ENCODE measurements at places on chromosomes 3 and 15. TPM values are rescaled to one million over a fixed set of nuclear protein-coding genes. Genes with fewer than 3 reads are reported as not detected.
A peak's percentile ranks its signal among the peaks of the same experiment; 100 is the strongest.

RPS27L gene
- total RNA-seq: 45.6 TPM

NOX5 gene
- total RNA-seq: not detected

ITIH1 gene
- not detected for total RNA-seq

GP5 gene
- total RNA-seq: 0.21 TPM

NANOGP8 gene
- total RNA-seq: not detected

GOLGA6A gene
- not detected for total RNA-seq

SLC24A5 gene
- not detected for total RNA-seq

ACP3 gene
- 8.3 TPM for total RNA-seq

CCRL2 gene
- total RNA-seq: 3.7 TPM

PARP15 gene
- 1.1 TPM for total RNA-seq

ADAMTS17 gene
- 12.4 TPM for total RNA-seq

DNA sequence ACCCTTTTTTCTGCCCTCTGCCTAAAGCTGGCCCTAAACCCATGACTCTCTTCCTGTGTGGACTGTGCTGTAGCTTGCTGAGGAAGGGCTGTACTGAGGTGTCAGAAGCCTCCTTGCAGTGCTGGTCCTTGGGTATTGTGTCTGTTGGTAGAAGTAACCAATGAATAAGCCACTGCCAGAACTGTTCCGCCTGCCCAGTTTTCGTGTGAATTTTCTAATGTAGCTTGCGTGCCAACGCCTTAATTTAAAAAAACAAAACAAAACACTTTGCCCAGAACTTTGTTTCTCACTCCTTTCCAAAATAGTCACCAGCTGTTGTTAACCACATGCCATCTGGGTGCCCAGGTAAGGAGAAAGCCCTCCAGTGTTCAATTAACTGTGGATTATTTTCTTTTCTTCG is 101.9 kb downstream of the KLHL25 start:
- DNase-seq: no peak

- DNase-seq: no peak
Observed at GRCh38 chr3:167469381-167469780, 4.5 kb downstream of the SERPINI2 start.

- DNase-seq: no peak
Observed at GRCh38 chr3:94252316-94252715, 189.5 kb downstream of the NSUN3 start.

- peak; percentile 36 for DNase-seq
Observed at GRCh38 chr3:22372292-22373062, 621.5 kb upstream of the ZNF385D start.

DNA sequence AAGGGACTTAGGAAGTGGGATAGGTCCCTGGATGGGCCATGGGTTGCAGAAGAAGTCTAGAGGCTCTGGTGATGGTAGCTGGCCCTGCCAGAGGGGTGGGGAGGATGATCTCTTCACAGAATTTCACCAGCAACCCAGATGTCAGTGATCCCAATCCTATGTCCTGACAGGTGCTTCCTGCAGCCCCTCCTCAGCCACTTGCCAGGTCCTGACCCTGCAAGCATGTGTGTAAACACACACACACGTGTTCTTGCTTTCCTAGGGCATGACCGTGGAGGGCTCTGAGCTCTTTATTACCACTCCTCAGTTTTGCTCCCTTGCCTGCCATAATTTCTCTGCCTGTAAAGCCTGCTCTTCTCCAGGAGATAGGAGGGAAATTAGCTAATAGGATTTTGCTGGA is 12.5 kb downstream of the TEX264 start:
- DNase-seq: no peak

GRCh38 chr3:62028236-62028635 is 345.1 kb downstream of the FEZF2 start:
- DNase-seq: no peak

DNA sequence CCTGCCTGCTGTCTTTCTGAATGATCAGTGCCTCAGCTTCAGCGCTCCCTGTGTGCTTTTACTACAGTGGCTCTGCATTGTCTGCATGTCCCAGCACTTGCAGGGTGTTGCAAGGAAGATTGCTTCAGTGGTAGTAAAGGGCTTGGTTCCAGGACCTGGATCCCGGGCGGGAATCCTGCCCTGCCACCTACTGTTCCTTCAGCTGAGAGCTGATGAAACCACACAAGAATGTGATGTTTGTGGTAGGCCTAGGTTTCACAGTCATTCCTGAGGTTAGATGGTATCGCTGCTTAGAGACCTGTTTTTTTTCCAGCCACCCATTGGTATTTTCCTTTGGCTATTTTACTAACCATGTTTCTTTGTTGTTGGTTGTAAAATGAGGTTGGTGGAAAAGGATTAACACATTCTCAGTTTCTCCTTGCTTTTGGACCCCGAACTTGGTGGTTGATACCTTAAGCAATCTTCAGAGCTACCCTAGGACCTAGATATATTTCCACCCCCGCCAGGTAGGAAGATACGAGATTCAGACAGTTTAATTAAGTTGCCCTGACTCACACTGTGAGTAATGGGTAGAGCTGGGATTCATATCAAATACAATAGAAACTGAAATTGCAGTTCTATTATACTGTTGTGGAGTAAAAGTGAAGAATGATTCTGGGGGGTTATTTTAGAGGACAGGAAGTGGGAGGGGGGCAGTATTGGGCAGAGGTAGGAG is 11.4 kb downstream of the GPR87 start:
- peak; percentile 45 for DNase-seq

GRCh38 chr3:182115328-182116015 is 403.7 kb downstream of the SOX2 start:
- DNase-seq: no peak

DNA sequence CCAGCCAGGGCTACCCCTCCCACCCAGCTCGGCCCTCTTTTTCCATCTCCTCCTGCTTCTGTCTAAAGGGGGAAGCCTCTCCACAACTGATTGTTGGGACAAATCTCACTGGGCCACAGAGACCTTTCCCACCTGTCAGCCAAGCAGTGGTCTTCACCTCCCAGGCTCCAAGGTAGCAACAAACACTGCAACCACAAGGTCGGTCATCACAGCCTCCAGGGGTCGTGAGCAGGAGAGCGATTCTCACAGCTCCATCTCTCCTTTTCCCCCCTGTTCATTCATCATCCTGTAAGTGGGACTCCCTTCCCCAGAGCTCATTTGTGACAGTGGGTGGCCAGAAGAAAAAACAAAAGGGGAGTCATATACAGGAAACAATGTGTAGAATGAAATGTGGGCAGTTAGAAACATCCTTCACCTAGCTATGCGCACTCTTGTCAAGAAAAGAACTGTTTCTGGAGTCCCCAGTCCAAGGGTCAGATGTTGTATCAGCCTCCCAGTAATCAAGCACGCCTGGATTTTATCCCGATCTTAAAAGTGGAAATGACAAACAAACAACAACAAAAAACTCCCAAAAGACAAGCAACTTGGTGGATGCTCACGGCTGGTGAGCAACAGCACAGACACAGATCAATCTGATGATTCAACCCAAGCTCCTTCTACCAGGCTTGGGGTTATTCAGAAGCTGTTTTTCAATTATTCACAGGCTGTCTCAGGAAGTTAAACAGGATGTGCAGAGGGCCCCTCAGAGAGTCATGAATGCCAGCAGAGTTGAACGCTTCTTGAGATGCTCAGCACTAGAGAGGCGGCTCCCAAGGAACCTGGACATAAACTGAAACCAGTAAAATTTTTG is 22.4 kb downstream of the LYZL4 start:
- DNase-seq: peak; percentile 14

- DNase-seq: no peak
Observed at GRCh38 chr3:177885063-177885462, 651.2 kb upstream of the KCNMB2 start.

- peak; percentile 61 for DNase-seq
Observed at GRCh38 chr15:38702178-38702912, 137.7 kb upstream of the RASGRP1 start.

DNA sequence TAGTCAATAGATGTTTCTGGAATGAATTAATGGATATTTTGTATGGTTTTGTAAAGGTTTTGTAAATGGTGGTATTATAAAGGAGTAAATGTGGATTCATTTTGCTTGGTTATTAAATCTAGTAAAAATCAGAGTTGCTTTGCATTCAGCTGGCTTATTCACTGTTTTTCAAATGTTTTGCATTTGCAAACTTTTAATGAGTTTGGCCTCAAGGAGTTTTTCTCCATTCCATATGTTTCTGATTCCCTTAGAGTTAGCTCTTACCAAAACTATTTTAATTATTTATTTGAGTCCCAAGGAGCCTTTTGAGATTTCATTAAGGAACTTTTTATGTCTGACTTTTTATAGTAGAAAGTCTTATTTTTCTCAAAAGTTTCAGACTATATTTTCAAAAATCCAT is 992.2 kb downstream of the DIPK2A start:
- DNase-seq: peak; percentile 7

DNA sequence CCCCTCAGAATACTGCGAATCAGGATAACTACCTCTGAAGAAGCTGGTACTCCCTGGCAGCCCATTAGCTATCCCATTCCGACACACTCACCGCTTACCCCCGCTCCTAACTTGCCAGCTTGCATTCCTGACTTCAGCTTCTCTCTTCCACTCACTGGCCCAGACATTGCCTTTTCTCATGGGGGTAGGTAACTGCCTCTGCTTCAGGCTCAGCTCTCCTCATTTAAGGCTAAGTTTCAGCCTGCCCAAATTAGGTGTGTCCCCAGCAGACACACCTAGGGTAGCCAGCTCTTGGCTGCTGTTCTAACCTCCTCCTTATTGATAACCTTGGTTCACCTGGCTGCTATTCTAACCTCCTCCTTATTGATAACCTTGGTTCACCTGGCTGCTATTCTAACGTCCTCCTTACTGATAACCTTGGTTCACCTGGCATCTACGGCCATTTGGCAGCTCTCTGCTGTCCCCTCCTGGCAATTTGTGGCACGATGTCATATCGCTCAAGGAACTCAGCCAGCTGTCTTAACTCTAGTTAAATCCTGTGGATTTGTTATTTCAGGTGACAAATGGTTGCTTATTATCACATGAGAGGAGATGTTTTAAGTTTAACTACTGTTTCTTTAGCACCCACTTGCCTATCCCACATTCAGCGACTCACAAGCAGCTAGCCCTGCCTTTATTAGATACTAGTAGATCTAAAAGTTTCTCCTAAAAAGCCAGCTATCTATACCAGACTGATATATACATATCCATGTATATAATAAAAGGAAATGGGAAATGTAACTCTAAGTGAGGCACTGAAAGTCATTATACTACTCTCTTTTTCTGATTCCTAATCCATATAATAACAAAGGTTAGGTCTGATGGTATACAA is 106.5 kb upstream of the ACP3 start:
- DNase-seq: no peak

DNA sequence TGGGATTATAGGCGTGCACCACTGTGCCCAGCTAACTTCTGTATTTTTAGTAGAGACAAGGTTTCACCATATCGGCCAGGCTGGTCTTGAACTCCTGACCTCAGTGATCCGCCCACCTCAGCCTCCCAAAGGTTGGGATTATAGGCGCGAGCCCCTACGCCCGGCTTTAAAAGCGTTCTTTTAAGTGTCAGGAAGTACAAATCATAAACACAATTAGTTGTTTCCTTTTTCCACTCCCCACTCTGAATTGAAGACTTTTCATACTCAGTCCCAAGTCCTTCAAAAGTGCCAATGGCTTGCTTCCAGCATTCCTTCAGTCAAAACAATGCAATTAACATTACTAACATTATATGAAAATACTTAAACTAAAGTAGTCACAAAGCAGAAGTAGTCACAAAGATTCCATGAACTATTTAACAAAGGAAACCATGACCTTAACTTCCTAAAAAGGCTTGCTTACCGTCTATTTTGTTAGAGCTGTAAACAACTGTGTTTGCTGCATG is 8.1 kb downstream of the WDR82 start:
- DNase-seq: no peak

GRCh38 chr3:67521053-67521646 is 133.3 kb downstream of the SUCLG2 start:
- DNase-seq: no peak

- DNase-seq: no peak
Observed at GRCh38 chr15:75705854-75706681, 6.6 kb downstream of the CSPG4 start.

DNA sequence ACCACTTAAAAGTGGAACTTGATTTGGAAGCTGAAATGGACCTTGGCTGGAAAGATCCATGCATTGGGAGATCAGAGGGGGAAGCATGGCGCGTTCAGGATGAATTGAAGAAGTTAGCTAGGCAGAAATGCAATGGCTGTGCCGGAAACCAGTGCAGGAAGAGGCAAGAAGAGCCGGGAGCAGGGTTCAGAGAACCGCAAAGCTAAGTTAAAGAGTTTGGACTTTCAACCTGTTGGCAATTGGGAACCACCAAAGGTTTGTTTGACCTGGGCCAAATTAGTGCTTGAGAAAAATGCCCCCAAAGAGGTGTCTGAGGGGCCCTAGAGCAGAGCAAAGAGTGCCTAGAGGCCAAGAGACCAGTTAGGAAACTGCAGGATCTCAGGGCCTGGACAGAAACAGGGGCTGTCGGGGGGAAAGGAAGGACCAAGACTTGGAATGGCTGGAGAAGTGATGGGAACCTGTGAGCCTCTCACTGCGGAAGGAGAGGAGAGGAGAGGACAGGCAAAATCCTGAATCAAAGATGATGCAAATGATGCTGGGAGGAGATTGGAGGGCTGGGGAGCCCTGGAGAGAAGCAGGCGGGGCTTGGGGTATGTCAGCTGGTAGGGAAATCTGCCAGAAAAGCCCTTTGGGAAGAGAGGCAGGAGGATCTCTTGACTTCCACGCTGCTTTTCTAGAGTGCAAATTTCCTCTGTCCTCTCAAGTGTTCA is 49.3 kb downstream of the FAM174B start:
- no peak for DNase-seq

DNA sequence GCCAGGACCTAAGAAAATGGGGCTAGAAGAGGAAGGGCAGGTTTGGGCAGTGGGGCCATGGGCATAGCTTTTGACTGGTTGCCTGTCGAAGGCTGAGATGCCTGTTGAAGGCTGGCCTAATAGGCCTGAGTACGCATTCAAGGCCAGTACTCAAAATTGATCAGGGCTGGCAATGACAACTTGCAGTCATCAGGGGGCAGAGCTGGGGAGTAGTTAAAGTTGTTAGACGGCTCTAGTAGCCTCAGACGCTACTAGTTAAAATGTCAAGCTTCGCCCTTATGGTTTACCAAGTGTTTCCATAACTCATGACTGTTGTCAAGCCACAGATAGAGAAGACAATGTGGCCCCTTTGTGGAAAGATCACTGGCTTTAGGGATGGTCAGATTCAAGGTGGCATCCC is 28.7 kb downstream of the SPG21 start:
- DNase-seq: no peak
